ENCODE measurements at places on chromosomes 2 and 18.

- no peak for DNase-seq
These were observed 61.6 kb upstream of the ACYP2 start for GRCh38 chr2:54053830-54054229.

GRCh38 chr2:238601433-238602222, 174.9 kb downstream of the ASB1 start:
- DNase-seq, result no peak

- DNase-seq, result no peak
These were observed 91.7 kb upstream of the MBOAT2 start for GRCh38 chr2:9095226-9095625.

GRCh38 chr2:230722207-230722885, 9.7 kb downstream of the CAB39 start:
- no peak for DNase-seq

- DNase-seq, result no peak
These were observed 88.6 kb downstream of the GULP1 start for GRCh38 chr2:188380280-188380679.

- no peak for DNase-seq
These were observed 14.1 kb downstream of the ADD2 start for GRCh38 chr2:70753902-70754301.

GRCh38 chr2:218234521-218234920, 17.5 kb downstream of the ARPC2 start:
- DNase-seq, result no peak

DNA sequence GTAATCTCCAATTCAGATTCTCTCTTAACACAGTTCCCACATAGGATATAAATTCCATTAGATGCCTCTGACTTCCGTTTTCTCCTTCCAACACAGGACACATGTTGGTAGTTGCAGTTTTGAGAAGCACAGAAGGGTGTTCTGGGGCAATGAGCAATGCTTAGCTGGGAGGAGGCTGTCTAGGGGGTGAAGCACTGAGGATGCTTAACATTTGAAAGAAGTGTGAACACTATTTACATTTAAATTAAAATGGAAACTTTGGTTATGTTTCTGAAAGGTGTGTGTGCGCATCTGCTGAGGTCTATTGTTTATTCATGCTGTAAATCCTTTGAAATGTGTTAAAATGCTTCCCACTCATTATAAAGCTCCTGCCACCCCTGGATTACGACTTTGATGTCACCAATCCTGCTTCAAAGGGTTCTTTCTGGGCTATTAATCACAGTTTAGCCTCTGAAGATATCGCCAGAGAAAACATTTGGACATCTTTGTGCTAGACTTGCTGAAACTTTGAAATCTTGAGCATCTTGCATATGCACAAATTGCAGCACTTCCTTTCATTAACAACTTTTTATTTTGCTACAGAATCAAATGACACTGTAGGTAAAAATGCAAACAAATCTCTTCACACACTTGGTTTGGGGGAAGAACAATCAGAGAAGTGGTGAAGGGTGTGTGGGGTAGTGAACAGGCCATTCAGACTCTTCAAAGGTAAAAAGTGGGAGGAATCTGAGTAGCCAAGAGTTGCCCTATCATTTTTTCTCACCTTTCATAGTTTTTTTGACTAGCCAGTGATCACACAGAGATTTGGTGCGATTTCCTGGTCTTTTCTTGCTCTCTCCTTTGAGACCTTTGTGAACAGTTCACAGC, 258.4 kb downstream of the MYO3B start:
- no peak for DNase-seq

DNA sequence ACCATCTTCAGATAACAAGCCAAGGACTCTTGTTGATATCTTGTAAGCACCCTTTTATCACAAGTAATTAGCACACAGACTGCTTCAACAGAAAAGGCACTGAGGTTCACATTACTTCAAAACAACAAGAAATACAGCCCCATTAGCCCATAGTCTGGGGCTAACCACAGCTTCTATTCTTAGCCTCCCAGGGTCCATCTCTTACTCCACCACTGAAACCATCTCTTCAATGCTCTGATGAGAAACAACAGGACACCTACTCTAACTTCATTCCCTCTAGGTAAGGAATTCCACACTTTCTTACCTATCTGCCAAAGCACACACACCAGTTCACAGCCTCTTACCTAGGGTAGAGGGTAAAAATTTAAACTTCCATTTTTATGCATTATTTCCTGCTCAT, 26.4 kb upstream of the CYTIP start:
- no peak for DNase-seq

- peak; percentile 11 for DNase-seq
These were observed 32.5 kb upstream of the CD28 start for GRCh38 chr2:203673933-203674332.

DNA sequence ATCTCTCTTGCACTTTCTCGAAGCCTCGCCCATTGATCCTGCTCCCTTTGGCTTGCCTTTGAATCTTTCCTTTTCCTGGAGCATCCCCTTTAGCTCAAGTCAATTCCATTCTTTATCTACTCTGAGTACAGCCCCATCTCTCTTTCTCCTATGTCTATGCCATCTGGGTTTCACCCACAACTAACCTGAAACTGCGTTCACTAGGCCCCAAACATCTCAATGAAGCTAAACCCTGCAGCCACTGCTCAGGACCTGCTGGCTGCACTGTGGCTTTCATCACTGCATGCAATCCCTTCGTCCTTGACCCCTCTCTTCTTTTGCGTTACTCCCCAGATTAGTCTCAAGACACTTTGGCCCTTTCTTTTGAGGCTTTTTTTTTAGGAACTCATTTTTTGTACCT, 81.6 kb upstream of the CYRIA start:
- DNase-seq, result no peak

- DNase-seq, result no peak
These were observed 19.1 kb upstream of the MARCHF4 start for GRCh38 chr2:216391401-216391800.

GRCh38 chr2:85032621-85033020, 61.7 kb downstream of the KCMF1 start:
- no peak for DNase-seq

- DNase-seq, result no peak
These were observed 22.2 kb downstream of the ATAD2B start for GRCh38 chr2:23904692-23905091.

DNA sequence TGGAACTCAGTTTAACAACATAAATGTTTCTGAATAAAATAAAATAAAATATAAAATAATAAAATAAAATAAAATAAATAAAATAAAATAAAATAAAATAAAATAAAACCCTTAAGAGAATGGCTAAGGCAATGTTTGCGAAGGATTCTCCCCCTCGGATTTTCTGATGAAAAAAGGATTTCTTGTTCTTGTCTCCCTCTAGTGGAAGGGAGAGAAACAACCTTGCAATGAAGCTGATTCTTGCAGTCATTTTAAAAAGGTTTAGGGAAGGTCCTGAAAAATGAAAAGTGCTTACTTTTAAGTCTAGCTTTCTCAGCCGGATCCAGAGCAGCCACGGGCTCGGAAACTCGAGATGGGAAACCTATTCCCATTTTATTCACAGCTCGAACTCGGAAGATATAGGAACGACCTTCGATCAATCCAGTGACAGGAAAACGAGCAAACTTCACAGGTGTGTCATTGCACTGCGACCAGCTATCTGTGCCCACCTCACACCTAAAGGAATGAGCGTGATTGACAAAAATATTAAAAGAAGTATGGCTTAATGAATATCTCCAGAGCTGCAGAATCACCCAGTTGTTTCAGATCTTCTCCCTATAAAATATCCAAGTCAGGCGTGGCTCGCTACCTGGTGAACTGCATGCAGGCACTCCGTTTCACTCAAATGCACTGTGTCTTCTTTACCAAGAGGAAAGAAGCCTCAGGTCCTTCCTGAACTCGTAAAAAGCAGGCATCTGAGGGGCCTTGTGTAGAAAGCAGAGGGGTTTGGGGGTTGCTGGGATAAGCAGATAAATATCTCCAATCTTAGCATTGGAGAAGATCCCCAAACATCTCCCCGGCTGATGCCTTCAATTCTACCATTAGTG, 68.1 kb downstream of the MYOM1 start:
- DNase-seq, result no peak

DNA sequence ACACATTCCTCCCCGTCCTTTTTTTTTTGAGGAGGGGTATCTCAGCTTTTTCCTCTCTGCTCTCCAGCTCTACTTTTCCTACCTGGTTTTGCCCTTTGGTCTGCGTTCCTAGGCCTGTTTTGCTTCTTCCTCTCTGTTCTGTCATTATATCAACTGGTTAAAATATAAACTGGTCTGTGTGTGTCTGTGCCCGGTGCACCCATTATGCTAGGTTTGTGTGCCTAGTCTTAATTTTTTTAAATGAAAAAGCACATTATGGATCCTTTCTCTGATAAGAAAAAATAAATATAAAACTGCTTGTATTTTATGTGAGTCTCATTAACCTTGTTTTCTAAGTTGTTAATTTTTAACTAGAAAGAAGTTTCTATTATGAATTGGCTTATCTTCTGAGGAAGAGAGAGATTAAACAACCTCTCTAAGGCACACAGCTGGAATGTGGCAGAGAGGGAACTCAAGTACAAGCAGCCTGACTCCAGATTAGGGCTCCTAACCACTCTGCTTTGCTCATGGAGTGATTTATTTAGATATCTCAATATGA, 17.4 kb downstream of the SLC38A11 start:
- no peak for DNase-seq

GRCh38 chr2:239630618-239631286, 229.9 kb upstream of the HDAC4 start:
- DNase-seq, result no peak

DNA sequence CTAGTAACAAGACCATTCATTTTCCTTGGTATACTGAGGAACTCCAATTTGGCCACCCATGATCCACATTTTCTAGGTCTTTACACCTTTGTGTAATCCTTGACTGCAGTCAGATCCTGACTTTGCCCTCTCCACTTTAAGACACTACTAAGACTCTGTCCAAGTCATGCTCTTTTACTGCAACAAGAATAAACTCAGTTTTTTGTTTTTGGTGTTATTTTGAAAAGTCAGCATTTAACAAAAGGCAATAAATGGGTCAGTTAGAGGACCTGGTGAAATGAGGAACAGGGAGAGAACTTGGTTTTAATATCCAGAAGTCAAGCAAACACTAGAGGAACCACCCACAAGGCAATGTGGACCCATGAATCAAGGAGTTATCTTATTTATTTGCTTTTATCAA, 252.2 kb upstream of the RBBP8 start:
- no peak for DNase-seq

GRCh38 chr2:102013206-102014040, 21.7 kb downstream of the IL1R2 start:
- peak; percentile 36 for DNase-seq

GRCh38 chr2:119255760-119256581, 32.3 kb downstream of the STEAP3 start:
- no peak for DNase-seq

DNA sequence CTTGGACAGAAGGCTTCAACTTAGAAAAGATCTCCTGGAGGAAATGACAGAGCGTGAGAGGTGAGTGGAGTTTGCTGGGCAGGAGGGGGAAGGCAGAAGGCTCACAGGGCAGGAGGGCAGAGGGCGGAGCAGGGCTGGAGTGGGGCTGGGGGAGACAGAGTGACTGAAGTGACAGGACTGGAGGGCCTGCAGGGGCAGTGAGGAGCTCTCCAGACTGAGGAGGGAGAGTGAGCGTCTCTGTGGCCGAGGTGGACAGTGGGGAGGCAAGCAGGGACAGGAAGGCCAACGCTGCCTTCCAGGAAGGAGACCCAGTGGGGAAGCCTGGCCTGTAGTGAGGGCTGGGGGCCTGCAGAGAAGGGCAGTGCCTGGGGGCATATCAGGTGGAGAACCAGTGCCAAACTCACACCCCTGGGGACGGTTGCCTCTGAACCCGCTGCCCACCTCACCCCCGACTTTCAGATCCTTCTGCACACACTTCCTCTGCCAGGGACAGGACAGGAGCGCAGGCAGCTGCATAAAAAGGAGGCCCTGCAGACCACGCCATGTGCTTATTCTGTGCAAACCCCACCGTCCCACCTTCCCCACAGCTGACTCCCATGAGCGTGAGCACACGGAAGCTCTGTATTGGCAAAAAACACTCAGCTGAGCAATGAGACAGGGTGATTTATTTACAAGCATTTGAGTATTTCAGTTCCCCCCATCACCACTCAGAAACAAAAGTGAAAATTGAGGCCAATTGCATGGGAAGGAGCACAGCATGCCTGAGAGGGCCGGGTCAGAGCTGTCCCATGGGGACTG, 244.3 kb downstream of the FAM210A start:
- DNase-seq, result no peak

- no peak for DNase-seq
These were observed 24.1 kb downstream of the TWIST2 start for GRCh38 chr2:238872026-238872425.

GRCh38 chr2:45923701-45924100, 272.2 kb downstream of the PRKCE start:
- no peak for DNase-seq

GRCh38 chr18:3874581-3874980, 424.6 kb downstream of the TGIF1 start:
- no peak for DNase-seq

- no peak for DNase-seq
These were observed 248.5 kb upstream of the ID2 start for GRCh38 chr2:8433390-8433789.

All from stimulated activated CD4-positive, alpha-beta T cell treated with anti-CD3 and anti-CD28 coated beads, Interleukin-4, amount 100 ng/mL, for 24 hours (primary cell).